ENCODE measurements at places on chromosomes 12 and 14.

GRCh38 chr12:13227191-13227590, 30.7 kb downstream of the EMP1 start:
- no peak for DNase-seq

- peak; percentile 12 for DNase-seq
Observed at GRCh38 chr12:14664434-14665023, 31.9 kb downstream of the GUCY2C start.

GRCh38 chr12:56330936-56331490, 2.8 kb downstream of the PAN2 start:
- no peak for DNase-seq

GRCh38 chr12:129381715-129382114, 522.1 kb downstream of the TMEM132D start:
- DNase-seq, result no peak

DNA sequence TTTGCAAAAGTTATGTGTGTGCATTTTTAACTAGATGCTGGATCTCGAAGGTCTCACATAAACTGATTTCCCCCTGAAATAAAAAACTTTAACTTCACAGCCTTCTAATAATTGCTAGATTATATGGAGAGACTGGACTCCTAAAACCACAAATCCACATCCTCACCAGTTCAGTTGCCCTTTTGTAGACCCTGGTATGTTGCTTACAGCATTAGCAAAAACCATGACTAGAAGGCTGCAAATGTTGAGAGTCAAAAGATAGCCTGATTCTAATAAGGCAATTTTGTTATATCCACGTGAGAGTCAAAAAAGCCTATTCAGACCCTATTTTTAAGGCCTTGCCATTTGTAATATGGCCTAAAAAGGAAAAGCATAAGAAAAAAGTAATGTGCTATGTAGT, 37.4 kb downstream of the RASSF8 start:
- no peak for DNase-seq

- no peak for DNase-seq
Observed at GRCh38 chr12:55720071-55720564, at the start of gene RDH5. RDH5 (plus strand) TSS chr12:55720393; CDS start chr12:55721185, 792 bp downstream.

- DNase-seq, result peak; percentile 5
Observed at GRCh38 chr12:101697930-101698799, 725 bp downstream of the CHPT1 start.

DNA sequence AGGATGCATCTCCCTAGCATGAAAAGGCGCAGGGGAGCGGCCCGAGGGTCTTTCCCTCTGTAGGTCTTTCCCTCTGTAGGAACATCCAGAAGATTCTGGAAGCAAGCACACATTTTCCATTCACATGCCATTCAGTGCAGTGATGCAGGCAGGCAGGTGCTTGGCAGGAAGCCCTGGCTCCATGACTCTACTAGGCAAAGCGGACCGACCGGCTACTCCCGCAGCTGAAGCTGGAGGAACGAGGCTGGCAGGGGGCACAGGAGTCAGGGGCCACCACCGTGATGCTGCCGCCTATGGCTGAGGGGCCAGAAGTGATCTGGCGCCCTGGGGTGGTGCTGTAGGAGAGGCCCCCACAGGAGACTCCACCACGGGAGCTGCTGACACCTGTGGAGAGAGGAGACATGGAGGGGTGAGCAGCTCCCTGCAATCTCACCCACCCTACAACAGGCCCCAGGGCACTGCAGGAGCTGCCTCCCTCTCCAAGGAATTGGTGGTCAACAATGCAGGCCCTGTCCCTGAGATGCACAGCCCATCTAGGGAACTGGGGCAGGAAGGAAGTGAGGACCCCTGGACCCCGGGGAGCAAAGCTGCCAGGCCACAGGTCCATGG, 6.5 kb downstream of the KRT85 start:
- no peak for DNase-seq

GRCh38 chr14:32846821-32847365, 91.8 kb upstream of the NPAS3 start:
- DNase-seq, result no peak

DNA sequence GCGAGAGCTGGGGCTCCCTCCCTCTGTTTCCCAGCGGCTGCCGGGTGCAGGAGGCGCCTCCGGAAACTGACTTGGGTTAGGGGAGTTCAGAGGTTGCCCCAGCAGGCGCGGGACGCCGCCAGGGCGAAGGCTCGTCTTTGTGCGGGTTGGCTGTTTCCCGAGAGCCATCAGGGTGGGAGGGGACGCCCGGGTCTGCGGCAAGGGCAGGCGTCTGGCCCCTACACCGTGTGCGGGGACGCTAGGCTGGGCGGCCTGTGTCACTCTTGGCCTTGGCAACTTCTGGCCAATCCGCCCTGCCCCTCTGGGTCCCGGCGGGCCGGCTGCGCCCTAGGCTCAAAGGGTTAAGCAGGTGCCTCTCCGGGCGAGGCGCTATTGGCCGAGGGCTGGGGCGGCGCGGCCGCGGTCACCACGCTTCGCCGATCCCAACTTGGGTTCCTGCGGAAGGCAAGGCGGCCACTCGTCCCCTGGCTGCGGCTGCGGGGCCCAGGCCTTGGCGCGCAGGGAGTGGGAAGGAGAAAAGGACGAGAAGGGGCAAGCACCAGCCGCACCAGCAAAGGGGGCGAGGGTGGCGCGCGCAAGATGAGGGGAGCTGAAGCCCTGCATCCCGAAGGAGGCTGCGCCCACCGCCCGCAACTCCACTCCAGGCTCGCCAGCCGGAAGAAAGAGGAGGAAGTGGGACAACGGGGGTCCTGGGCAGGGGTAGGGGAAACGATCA, 5.6 kb upstream of the NPAS3 start:
- no peak for DNase-seq

DNA sequence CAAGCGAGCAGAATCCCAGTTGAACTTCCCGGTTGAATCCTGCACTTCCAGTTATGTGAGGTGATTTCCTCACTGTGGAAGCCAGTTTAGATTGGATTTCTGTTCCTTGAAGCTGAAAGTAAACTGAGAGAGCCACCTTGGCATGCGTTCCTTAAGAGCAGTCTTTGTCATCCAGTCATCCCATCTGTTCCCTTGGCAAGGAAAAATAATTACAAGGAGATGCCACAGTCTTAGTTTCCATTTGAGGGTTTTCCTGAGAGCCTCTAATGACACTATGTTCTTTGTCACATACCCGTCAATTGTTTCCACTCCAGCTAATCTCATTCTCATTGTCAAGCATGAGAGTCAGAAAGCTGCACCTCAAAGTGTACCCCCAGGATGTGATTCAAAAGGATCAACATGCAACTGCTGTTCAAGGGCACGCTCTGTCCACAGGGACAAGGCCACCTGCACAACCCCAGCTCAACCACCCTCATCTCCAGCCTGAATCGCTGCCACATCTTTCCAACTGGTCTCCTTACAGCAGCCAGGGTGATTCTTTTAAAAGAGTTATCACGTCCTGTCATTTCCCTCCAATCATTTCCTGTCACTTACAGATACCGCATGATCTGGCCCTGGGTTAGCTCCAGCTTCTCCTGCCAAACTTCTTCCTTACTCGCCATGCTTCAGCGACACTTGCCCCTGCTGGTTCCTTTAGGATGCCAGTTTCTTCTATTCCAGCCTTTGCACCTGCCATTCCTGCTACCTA, 18.0 kb upstream of the TCP11L2 start:
- no peak for DNase-seq

- DNase-seq, result no peak
Observed at GRCh38 chr12:9243999-9244649, 35.9 kb upstream of the PZP start.

GRCh38 chr12:48773686-48774085, 15.2 kb downstream of the ADCY6 start:
- no peak for DNase-seq

DNA sequence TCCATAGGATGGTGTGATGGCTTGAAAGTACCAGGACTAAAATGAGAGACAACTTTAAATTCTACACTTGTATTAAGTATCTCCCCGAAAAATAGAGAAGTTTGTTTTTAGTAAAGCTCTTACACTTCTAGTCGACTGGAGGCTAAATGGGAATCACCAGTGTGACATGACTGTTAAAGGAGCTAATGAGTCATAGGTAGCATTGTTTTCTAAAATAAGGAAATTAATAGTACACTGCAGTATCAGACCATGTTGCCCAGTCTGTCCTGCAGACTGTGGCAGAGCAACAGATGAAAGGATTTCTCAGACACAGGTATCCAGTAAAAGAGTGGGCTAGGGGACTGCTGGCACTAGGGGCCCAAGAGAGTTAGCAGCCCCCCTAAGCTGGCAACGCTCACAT, 140.1 kb downstream of the TMEM117 start:
- DNase-seq, result no peak

- no peak for DNase-seq
Observed at GRCh38 chr14:39395555-39396254, 36.5 kb downstream of the FBXO33 start.

DNA sequence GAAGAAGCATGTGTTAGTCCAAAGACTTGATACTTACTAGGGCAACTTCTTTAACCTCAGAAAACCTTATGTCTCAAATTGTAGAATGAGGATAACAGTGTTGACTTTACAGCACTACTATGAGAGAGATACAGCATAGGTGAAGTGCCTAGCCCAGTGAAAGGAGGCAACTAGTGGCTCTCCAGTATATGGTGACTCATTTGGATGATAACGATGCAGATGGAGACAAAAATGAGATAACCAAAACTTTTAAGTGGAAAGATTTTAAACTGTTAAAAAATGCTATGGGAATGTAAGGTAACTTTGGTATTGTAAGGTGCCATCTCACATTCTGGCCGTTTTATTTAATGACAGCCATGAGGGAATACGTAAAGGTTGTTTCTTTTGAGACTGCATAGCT, 2.7 kb downstream of the PHC1 start:
- no peak for DNase-seq

- DNase-seq, result no peak
Observed at GRCh38 chr12:131920902-131921840, 7.9 kb upstream of the PUS1 start.

GRCh38 chr12:92445253-92446082, 257.3 kb upstream of the PLEKHG7 start:
- DNase-seq, result no peak

DNA sequence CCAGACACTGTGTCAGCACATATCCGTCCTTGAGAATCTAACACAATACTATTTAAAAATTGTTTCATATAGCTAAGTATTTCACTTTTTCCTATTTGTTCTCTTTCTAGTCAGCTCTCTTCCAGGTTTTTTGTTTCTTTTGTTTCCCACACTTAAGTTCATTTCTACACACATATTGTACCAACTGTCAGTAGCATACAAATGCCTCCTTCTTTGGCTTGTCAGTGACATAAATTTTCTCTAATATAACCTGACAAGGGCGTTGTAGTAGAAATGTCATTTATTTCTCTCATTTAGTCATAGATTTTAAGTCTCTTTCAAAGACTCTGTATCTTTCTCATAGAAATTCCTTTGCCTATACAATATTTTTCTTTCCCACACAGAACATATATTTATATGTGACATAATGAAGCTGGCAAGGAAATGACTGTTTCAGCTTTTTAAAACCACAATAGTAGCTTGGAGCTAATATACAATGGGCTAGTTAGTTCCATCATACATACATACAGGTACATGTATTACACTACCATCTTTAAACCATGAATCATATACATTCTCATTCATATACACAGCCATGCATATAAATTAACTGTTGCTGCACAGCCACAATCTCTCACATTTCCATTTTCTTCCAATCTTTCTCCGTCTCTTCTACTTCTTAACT, 42.3 kb upstream of the EPS8 start:
- no peak for DNase-seq

- no peak for DNase-seq
Observed at GRCh38 chr12:7441216-7441615, 2.7 kb downstream of the CD163L1 start.

DNA sequence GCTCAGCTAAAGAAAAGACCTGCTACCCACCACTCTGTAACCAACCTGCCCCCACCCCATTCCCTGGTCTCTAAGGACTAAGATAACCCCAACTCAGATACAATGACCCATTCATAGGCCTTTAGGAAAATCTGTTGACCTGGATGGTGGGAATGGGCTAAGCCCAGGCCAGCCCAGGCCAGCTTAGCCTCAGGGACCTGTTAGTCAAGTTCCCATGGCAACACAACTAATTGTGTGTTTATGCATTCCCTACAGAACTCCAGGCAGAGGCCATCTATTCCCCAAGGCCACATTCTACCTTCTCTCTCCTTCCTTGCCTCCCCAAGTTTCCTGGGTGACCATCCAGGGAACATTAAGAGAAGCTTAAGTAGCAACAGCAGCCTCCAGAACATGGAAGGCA, 16.1 kb upstream of the KRT8 start:
- DNase-seq, result no peak

DNA sequence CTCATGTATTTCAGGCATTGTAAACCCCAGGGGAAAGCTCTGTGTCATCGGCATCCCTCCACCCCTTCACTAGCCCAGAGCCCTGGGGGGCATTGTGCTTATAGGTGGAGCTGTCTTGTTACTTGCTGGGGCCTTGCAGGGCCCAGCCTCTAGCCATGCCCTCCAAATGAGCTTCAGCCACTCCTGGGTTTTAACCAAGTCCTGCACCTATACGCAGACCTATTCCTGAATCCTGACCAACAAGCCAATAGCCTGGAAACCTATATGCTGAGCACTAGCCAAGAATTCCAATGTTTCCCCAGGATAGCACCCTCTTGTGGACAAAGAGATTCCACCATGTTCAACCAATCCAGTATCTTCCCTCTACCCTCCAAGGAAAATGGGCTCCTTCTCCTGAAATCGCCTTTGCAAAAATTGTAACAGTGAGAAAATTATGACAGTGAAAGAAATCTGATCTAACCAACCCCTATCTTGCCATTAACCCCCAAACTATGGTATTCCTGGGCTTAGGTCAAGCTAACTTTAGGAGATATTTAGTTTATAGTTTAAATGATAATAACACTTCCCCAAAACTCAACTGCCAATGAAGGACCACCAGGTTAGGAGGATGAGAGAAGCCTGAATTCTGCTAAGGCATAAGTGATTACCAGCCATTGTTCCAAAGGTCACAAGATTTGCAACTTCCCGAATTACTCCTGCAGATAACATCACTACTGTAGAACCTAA, 55.5 kb downstream of the TTC7B start:
- no peak for DNase-seq

- DNase-seq, result no peak
Observed at GRCh38 chr14:92585981-92586937, 72.7 kb downstream of the RIN3 start.

GRCh38 chr12:26028953-26029735, 70.7 kb downstream of the RASSF8 start:
- no peak for DNase-seq

DNA sequence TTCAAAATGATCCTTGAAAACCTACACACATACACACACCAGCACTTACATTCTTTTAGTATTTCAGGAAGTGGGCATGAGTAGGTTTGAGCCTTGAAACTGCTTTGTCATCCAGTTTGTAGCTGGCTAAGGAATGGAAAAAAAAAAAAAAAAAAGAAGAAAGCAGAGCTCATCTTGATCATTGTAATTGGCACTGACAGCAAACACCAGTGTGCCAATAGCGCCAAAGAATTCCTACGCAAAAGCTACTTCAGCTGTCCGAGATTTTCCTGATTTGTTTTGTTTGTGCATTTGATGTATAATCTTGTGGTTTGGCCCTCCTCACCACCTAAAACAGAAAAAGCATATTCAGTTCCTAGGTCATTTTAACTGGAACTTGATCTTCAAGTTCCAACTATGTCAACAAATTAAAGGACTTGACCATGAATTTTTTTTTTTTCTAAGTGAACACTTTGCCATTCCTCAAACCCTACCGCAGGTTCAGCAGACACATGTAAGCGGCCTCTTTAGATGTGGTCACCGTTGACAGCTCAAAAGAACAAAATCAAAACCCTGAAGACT, 57.3 kb downstream of the FLRT2 start:
- no peak for DNase-seq

GRCh38 chr14:92958373-92959188, 35.6 kb downstream of the CHGA start:
- DNase-seq, result no peak

Data from activated T-cell treated with anti-CD3 and anti-CD28 coated beads for 1 hour (primary cell).